ENCODE measurements at places on chromosomes 6 and 20. TPM values are rescaled to one million over a fixed set of nuclear protein-coding genes. Genes with fewer than 3 reads are reported as not detected.

DNA sequence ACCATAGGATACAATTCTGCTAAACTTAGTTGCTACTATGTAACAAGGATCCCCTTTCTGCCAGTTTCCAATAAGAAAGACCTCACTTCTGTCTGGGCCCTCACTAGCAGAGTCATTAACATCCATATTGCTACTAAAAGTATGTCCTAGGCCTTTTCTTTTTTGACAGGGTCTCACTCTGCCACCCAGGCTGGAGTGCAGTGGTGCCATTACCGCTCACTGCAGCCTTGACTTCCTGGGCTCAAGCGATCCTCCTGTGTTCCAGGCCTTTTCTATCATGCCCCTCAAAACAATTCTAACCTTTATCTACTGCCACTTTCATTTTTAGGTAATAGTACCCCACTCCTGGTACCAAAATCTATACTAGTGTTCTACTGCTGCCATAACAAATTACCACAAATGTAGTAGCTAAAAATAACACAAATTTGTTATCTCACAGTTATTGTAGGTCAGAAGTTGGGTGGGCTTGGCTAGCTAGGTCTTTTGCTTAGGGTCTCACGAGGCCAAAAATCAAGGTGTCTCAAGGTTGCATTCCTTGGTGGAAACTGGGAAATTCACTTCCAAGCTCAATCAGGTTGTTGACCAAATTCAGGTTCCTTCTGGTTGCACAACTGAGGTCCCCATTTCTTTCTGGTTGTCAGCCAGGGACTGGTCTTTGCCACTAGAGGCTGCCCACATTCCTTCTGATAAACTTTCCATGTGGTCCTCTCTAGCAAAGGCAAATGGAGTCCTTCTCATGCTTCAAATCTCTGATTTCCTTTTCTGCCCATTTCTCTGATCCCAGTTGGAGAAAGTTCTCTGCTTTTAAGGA, 3.0 kb downstream of the CSNK2A1 start:
- DNase-seq, result no peak
- no peak overlapping the region for H3K4me3 ChIP-seq
- peak overlapping the region; percentile 22 for H3K27ac ChIP-seq

DNA sequence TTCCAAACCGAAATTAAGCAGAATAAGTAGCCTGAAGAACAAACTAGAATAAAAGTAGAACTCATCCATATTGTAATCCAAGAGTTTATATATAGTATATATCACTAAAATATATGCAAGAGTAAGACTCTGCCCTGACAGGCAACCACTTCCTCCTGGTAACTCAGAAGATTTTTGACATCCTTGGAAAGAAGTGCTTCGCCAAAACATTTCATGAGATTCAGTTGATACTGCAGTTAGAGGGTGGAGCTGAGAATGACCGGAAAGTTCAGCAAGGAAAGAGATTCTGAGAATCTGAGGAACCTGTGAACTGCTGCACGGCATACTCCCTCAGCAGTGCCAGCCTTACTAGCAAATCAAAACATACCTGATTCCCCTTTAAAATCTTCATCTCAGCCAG, 79.6 kb downstream of the CDK19 start:
- no peak for DNase-seq
- no peaks in the 10 kb centered on the region for H3K36me3 ChIP-seq
- H3K27ac ChIP-seq, result no peak overlapping the region

- no peak overlapping the region for H3K4me3 ChIP-seq
- no peaks in the 10 kb centered on the region for H3K27me3 ChIP-seq
- H3K27ac ChIP-seq, result no peak overlapping the region
- no peaks in the 10 kb centered on the region for H3K36me3 ChIP-seq
- H3K4me1 ChIP-seq, result no peaks in the 10 kb centered on the region
These were observed 4.9 kb upstream of the SCP2D1 start for GRCh38 chr20:18808712-18809111.

DNA sequence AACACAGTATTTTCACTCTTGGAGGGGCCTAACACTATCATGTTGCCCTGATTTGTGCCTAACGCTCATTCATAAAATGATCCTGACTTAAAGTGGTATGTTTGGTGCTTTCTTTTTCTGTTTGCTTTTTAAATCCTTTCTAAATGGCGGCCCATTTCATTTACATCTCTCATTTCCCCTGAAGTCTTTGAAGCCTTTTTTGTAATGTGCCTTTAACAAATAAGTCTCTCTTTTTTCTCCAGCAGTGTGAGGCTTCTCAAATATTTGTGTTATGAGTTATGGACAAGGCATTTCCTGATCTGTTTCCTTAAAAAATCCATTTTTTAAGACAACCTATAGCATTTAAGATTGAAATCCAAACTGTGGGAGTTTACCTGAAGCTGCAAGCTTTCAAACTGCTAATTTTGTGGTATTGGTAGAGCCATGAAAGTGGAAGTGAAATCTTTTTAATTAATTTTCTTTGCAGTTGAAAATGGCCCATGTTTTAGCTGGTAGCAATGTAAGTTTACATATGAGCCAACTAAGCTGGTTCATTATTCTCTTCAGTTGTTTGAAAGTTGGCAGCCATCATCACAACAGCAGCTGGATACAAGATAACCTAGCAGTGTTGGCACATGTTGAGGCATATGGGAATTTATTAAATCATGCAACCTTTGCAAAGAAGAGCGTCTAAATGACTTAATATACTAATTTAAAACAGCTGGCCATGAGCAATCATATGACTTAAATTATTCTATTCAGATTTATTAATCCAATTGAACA, 469.7 kb downstream of the CDKAL1 start:
- DNase-seq, result peak; percentile 78
- peak overlapping the region; percentile 88 for H3K27ac ChIP-seq
- no peaks in the 10 kb centered on the region for H3K36me3 ChIP-seq

DNA sequence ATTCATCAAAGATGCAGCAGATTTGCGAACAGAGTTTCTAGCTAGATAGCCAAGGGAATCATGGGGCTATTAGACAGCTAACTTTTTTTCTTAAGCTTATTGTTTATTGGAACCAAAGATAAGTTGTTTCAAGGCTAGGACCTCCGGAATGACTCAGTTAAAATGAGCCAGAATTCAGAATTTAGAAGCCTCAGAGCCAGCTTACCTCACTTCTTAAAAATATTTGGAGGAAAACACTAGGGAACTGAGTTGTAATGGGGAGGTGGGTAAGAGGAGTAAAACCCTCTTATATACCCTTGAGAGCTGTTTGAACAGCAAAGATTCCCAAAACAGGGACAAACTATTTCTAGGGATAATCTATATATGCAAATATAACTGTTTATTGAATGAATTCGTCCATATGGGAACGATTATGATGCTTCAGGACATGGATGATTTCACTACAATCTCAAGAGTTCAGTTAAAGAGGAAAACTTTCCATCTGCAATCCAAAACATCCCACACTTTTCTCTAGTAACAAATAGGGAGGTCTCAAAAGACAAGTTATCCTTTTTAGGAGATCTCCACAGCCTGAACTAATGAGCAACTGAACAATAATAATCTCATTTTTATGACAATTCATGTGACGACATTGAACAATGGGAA, 12.6 kb upstream of the CARMIL1 start:
- H3K4me1 ChIP-seq, result no peaks in the 10 kb centered on the region
- no peak for DNase-seq
- H3K36me3 ChIP-seq, result no peaks in the 10 kb centered on the region
- no peaks in the 10 kb centered on the region for H3K27me3 ChIP-seq

Gene KIF6
- 1.2 TPM for total RNA-seq

Gene TMEM217
- total RNA-seq, result 7.3 TPM

DNA sequence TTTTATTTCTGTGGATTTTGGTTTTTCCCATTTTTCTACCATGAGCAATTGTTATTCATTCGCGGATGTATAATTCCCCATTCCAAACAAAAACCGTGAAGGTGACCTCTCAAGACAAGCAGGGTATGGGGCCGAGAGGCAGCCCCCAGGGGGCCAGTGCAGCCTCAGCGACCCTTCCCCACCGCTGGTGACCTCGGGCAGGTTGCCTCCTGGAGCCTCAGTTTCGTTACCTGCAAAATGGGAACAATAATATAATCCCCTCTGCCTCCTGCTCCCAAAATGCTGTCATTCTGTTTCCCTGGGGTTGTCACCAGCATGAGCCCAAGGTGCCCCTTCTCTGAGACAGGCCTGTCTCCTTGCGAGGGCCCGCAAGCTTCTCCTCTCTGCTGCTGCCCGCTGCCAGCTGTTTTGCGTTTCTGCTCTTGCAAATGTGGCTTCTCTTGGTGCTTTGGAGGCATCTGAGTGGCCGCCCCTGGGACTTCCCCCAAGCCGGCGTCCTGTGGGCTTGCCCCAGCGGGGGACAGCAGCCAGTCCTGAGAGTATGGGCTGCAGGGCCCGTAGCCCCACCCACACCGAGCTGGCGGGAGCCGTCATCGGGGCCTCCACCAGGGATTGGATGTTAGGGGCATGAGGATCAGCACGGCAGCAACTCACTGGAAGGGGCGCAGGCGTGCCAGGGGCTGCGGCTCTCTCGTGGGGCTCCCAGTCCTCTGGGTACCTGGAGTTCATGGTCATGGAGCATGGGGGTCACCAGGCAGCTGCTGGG, 161.9 kb downstream of the TAF4 start:
- no peak for DNase-seq
- no peaks in the 10 kb centered on the region for H3K27me3 ChIP-seq
- H3K4me1 ChIP-seq, result peaks cover 3% of the 10 kb centered on the region
- no peak overlapping the region for H3K4me3 ChIP-seq

DNA sequence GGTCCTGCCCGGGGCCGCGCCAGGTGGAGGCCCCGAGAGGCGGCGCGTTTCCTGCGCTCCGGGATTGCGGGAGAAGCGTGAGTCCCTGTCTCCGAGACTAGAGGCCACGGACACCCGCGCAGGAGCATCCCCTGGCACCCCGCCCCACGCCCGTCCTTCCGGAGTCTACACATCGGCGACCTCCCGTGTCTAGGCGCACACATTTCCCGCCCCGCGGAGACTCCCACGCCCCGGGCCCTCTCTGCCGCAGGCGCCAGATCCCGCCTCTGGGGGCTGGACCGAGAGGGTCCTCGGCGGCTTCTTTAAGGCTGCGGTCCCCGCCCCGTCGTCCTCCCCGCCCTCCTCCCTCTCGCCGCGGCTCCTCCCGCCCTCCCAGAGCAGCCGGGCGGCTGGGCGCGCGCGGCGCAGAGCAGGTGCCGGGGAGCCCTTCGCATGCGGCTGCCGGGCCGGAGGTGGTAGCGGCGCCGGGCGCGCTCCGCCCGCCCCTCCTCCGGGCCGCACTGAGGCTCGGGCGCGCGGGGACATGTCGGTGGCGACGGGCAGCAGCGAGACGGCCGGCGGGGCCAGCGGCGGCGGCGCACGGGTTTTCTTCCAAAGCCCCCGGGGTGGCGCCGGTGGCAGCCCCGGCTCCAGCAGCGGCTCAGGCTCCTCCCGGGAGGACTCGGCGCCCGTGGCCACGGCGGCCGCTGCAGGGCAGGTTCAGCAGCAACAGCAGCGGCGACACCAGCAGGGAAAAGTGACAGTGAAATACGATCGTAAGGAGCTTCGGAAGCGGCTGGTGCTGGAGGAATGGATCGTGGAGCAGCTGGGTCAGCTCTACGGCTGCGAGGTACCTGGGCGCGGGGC, at the start of gene PPP1R14C:
PPP1R14C (plus strand) TSS at position 375 of the 846 bp plus-strand sequence; CDS start at position 524, 149 bp downstream.
- peaks cover 9% of the 10 kb centered on the region for H3K4me1 ChIP-seq
- H3K4me3 ChIP-seq, result peak within 1 kb of the TSS; percentile 32
- H3K27me3 ChIP-seq, result peaks cover 67% of the 10 kb centered on the region
- peak; percentile 23 for DNase-seq
- H3K36me3 ChIP-seq, result no peaks in the 10 kb centered on the region
- no peak within 1 kb of the TSS for H3K27ac ChIP-seq

GRCh38 chr20:17761604-17762003, 61.8 kb downstream of the BANF2 start:
- H3K36me3 ChIP-seq, result no peaks in the 10 kb centered on the region
- H3K4me3 ChIP-seq, result no peak overlapping the region
- H3K27me3 ChIP-seq, result no peaks in the 10 kb centered on the region
- H3K4me1 ChIP-seq, result no peaks in the 10 kb centered on the region

GRCh38 chr6:24980507-24981385, 45.0 kb upstream of the RIPOR2 start:
- peaks cover 18% of the 10 kb centered on the region for H3K4me1 ChIP-seq
- no peaks in the 10 kb centered on the region for H3K27me3 ChIP-seq
- no peak overlapping the region for H3K4me3 ChIP-seq

Gene LBP
- not detected for total RNA-seq

GRCh38 chr6:1384549-1385128, 4.7 kb upstream of the FOXF2 start:
- DNase-seq, result no peak
- H3K27ac ChIP-seq, result no peak overlapping the region
- peaks cover 85% of the 10 kb centered on the region for H3K27me3 ChIP-seq
- peaks cover 5% of the 10 kb centered on the region for H3K4me1 ChIP-seq

GRCh38 chr6:358432-358831, 33.1 kb upstream of the IRF4 start:
- DNase-seq, result no peak
- H3K4me1 ChIP-seq, result no peaks in the 10 kb centered on the region
- peaks cover 3% of the 10 kb centered on the region for H3K27me3 ChIP-seq

- H3K27ac ChIP-seq, result no peak overlapping the region
- no peaks in the 10 kb centered on the region for H3K36me3 ChIP-seq
- no peak for DNase-seq
- H3K4me1 ChIP-seq, result no peaks in the 10 kb centered on the region
- no peak overlapping the region for H3K4me3 ChIP-seq
These were observed 49.8 kb upstream of the STXBP5 start for GRCh38 chr6:147154454-147154853.

Gene FAM162B
- not detected for total RNA-seq

DNA sequence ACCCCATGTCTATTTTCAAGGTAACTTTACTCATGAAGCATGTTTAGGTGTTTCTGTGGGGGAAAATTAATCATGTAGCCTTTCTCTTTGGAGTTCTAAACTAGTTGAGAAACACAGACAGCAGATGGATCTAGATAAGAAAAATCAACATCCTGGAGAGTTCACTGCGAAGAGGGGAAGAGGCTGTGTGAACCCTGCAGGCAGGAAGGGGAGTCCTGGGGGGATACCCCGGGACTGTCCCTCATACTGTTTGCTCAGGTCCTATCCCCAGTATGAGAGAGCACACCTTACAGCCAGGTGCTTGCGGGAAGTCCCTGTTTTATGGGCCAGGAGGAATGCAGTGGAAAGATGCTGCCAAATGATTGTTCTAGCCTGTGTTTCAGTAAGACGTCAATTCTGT, 32.7 kb downstream of the CHMP4B start:
- H3K4me1 ChIP-seq, result peaks cover 13% of the 10 kb centered on the region
- H3K36me3 ChIP-seq, result peaks cover 3% of the 10 kb centered on the region

Gene PTCHD4
- total RNA-seq, result 11.4 TPM

DNA sequence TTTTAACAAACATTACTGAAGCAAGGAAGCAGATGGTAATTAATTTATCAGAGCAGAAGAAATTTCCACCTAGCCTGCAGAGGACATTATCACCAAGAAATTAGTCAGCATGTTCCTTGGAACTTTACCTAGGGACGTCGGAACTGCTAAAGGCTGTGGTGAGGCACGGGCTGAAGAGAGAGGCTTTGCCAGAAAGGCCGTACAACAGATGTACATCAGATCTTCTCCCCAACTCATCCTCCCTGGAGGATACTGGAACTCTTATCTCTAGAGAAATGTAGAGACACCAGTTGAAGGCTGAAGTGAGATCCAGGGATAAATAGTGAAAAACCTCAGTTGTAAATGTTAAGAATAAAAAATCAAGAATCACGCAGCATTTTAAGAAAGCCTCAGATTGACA, 257.1 kb downstream of the SAMD5 start:
- H3K4me1 ChIP-seq, result no peaks in the 10 kb centered on the region
- no peaks in the 10 kb centered on the region for H3K27me3 ChIP-seq
- H3K36me3 ChIP-seq, result no peaks in the 10 kb centered on the region
- no peak overlapping the region for H3K27ac ChIP-seq
- no peak for DNase-seq
